Activated CD4-positive, alpha-beta T cell treated with anti-CD3 and anti-CD28 coated beads for 24 hours (primary cell): ENCODE measurements at places on chromosomes 3 and 15.

- DNase-seq, result no peak
These were observed 98.2 kb upstream of the TBC1D5 start for GRCh38 chr3:17840651-17841050.

- DNase-seq, result no peak
These were observed 78.8 kb upstream of the SETMAR start for GRCh38 chr3:4224331-4224730.

GRCh38 chr15:93759629-93760028, 471.7 kb upstream of the MCTP2 start:
- DNase-seq, result no peak

DNA sequence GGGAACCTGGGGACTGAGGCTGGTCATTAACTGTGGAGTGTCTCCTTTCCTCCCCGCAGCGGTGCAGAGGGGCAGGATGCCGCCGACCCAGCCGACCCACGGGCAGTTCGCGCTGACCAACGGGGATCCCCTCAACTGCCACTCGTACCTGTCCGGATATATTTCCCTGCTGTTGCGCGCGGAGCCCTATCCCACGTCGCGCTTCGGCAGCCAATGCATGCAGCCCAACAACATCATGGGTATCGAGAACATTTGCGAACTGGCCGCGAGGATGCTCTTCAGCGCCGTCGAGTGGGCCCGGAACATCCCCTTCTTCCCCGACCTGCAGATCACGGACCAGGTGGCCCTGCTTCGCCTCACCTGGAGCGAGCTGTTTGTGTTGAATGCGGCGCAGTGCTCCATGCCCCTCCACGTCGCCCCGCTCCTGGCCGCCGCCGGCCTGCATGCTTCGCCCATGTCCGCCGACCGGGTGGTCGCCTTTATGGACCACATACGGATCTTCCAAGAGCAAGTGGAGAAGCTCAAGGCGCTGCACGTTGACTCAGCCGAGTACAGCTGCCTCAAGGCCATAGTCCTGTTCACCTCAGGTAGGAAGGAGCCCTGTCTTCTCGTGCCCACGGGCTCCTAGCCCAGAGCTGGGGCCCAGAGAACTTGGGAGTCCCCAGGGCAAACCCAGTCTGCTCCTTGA, 3.7 kb downstream of the NR2F2 start:
- no peak for DNase-seq

DNA sequence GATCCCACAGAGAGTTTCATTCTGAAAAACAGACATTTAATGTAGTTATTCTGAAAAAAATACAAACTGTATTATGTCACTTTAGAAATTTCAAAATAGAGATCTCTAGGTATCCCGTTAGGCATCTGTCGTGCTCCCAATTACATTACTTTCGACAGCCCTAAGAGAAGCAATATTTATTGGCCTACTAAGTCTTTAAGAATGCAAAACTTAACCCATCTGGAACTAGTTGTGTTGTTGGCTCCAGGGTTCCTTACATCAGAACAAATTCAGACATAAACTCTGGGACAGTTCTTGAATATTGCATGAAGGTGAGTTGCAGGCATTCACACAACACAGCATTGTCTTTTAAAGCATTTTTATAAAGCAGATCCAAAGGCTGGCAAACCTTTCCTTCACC, 498.4 kb downstream of the FHIT start:
- no peak for DNase-seq

GRCh38 chr3:96619475-96619874, 194.9 kb upstream of the EPHA6 start:
- no peak for DNase-seq

DNA sequence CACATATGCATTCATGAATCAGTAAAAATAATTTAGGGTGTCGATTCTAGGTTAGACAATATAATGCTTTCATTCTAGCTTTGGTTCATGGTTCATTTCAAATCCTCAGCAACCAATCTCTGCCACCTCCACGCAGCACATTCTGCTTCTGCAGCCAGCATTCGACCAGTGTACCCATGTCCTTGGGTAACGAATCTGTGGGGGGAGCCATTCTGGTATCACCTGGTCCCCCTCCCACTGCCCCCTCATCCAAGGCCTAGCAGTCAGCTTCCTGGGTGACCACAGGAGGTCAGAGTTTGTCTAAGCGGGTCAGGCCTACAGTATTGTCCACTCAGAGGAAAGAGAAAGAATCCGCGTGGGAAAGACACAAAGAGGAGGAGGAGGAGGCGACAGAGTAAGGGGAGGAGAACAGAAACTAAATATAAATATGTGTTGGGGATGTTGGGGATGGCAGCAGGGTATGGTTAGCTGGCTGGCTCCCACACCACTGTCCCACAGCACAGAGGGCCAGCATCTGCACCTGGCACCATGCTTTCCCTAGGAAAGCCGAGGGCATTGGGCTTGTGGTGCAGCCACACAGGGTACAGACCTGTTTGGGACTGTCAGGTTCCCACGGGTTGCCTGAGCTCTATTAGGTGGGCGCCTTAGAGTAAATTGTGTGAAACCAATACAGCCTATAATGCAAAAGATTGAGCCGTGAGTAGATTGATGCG, 12.1 kb downstream of the PAK6 start:
- no peak for DNase-seq

DNA sequence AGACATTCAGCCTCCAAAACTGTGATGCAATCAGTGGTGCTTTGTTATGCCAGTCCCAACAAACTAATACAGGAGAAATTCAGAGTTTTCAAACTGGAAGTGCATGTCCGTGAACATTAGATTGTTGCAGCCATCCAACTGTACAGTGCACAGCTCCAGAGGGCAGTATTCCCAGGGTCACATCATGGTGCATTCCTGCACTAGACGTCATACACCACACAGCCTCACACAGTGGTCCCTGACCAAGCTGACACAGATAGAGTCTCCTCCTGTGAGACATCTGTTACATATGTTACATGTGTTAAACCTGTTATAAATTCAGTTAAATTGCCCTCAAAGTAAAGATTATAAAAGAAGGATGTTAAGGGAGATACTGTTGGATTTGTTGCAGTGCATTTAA, 209.0 kb downstream of the LRRN1 start:
- DNase-seq, result no peak

- no peak for DNase-seq
These were observed 41.1 kb downstream of the VGLL3 start for GRCh38 chr3:86949850-86950249.

DNA sequence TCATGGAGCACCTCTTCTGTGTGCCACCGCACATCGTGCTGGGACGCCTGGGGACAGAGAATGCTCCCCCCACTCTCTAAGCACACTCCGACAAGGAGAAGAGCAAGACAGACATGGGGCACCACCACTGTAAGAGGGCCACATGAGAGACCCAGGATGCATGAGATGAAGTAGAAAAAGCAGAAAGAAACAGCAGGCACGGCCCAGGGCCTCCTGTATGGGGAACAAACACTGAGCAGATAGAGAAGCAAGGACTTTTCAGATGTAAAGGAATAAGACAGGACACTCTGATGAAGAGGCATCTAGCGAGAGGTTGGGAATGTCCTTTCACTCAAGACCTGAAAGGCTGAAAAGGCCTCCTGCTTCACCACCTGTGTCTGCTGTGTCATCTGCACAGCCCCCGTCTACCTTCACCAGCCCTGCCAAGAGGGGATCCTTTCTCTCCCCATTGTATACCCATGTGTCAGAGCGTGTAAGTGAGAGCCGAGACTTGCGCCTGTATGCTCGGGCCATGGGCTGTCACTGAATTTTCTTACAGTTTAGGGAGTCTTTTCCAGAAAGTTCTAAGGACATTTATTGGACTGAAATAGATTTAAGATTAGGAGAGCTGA, 125.6 kb downstream of the LRRK1 start:
- DNase-seq, result no peak

DNA sequence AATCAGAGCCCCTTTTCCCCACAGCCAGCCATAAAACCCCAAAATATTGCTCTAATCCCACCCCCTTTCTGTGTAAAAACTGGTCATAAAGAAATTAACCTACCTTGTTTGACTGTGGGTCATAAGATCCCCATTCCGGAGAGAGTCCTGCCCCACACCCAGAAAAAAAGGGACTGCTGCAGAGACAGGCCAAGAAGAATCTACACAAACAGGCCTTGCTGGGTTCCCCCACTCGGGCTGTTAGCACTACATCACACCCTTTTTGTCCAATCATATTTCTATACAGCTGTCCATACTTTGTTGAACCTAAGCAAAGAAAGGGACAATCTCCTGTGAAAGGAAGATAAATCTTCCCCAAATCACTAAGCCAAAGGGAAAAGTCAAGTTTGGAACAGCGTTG, 84.4 kb upstream of the MFGE8 start:
- no peak for DNase-seq

GRCh38 chr3:158491968-158492367, 79.0 kb upstream of the MLF1 start:
- no peak for DNase-seq

DNA sequence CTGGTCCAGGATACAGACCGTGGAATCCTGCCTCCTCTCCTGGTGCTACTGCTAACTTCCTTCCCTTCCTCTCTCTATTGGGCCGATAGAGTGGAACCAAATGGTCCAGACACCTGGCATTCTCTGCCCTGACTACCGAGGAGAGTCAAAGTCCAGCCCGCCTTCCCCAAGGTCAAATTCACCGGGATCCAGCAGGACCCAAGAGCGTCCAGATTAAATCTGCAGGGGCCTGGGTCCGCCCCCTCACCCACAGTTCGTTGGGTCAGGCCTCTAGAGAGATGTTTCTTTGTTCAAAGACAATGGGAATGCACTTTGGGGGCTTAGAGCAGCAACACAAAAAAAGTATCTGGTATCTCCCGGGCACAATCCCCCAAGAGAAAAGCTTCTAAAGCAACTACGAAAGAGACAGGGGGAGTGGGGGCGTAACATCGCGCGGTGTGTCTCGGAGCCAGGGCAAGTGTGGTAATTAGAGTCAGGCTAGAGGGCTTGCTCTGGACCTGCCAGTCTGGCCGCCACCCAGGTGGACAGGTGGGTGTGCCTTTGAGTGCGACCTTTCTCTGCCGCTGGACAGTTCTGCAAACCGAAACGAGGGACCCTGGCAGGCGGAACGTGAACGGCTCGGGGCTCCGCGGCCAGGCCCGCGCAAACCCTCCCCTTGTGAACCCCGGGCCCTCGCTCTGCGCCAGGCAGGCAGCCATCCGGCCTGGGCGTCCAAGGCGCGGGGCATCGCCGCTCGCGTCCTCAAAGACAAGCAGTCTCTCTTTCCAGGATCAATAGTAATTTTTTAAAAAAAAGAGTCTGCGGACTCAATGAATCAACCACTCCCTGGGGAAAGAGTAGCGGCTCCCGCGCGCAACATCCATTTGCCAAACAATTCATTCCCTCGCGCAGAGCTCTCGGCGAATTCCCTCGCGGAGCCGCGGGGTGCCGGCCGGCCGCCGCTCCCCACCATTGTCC, 806 bp downstream of the KLHL25 start:
- peak; percentile 25 for DNase-seq

DNA sequence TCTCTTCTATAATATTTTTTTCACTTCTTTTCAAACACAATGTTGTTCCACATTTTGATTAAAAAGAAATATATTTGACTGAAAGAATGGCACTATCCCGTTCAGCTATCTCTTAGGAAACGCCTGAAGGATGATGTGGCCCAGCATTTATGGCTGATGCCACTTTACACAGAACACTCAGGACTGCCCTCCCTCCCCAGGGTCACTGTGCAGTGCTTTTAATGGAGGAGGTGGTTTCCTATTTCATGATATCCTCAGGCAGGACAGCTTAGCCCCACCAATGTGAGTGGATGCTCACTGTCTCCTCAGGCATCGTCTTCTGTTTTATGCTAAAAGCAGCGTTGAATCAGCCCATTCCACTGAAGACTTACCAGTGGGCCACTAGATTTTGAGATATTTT, 135.9 kb downstream of the KCNAB1 start:
- no peak for DNase-seq

DNA sequence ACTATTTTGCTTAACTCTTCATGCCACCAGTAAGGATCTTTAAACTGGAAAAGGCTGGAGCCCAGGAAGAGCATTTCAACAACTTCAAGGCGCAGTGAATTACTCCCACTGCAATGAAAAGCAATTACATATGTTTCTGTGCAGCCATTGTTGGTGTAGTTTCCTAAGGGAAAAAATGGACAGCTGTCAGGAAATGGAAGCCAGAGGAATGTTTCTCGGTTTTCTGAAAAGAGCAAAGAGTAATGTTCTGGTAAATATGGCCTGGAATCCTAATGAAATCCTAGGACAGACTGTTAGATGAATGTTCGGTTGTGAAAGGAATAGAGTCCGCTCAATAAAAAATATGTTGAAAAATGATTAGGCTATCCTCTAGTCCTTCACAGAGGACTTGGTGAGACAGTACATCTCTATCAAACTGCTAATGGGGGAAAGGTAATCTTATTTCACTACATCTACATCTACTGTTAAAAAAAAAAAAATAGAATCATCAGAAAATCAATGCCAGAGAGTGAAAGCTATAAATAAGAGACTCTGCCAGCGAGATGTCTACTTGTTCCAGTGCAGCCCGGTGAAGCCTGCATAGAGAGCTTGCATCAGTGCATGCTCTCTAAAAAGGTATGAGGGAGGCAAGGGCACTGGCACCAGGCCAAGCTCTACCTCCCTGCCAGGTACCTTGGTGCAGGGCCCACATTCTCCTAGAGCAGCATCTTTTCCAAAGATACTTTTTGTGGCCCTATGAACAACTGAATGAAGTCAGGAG, 68.2 kb upstream of the TJP1 start:
- no peak for DNase-seq

- no peak for DNase-seq
These were observed 66.2 kb downstream of the HES1 start for GRCh38 chr3:194201953-194202666.

GRCh38 chr3:107740992-107741896, 218.5 kb downstream of the BBX start:
- DNase-seq, result no peak

- no peak for DNase-seq
These were observed 26.0 kb downstream of the NEO1 start for GRCh38 chr15:73078291-73078690.

DNA sequence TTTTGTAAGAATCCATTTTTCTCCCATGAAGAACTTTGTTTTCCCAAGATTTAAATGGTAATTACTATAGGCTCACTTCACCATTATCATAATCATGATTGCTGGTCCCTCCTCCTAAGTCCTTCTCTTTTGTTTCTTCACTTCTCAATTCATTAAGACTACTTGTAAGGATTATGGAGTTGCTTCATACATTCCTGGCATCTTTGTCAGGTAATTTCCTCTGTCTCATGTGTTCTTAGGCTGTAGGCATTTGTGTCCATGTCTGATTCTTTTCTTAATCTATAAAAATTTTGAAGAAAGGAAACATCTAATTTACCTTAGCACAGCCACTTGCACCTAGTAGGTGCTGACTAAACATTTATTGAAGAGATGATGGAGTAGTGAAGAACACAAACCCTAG, 79.9 kb upstream of the SATB1 start:
- DNase-seq, result no peak

DNA sequence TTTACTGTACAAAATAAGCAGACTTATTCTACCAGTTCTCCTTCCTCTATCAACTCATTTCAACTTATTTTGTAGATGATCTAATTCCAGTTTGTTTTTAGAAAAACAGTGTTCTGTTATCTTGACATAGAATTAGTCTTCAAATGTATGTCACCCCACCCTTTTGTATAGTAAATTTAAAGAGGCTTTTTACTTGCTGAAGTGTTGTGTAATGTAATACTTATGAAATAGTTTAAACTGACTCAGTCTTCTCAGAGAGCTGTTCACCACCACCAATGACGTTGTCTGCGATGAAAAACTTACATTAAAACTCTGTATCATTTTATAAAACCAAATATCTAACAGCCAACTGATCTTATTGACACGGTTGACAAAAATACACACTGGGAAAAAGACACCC, 82.9 kb downstream of the RAP2B start:
- DNase-seq, result no peak

- no peak for DNase-seq
These were observed 645.8 kb downstream of the GRM7 start for GRCh38 chr3:7506606-7507180.
